Fibroblast of gingiva (primary cell): ENCODE measurements at places on chromosomes 3 and 15.

GRCh38 chr3:167731393-167731792 lies 3.3 kb downstream of the PDCD10 start:
- DNase-seq, result no peak

DNA sequence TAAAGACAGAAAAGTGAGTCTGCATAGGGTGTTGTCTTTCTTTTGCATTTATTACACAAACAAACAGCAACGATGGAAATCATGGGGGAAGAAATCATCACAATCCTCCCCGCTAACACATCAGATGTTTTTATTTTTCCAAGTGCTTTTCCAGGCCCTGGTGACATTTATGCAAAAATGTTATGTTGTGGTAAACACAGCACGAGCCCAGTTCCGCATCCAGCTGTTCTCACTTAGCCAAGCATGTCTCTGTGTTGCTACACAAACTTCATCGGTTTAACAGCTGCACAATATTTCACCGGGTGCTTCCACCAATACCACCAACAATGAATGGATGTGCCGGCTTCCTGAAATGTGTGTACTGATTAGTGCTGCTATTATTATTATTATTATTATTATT lies 53.7 kb upstream of the ABHD17C start:
- peak; percentile 88 for DNase-seq

GRCh38 chr3:50639055-50639494 lies 22.1 kb downstream of the MAPKAPK3 start:
- peak; percentile 44 for DNase-seq

GRCh38 chr15:44654858-44655257 lies 8.6 kb downstream of the SPG11 start:
- DNase-seq, result peak; percentile 93

DNA sequence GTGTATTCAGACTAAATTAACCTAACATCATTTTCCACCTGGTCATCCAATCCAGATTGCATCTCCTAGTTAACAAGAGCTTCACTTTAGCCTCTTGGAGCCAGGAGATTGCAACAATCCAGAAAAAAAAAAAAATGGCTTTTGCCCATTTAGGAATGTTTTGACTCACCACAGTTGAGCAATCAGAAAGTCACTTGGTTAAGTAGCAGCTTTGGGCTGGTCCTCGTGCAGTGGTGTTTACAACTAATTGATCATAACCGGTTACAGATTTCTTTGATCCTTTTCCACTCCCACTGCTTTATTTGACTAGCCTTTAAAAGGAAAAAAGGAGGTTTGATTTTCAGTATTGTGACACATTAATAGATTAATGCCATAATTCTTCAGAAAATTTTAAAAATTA lies 688.8 kb upstream of the CCDC54 start:
- DNase-seq, result peak; percentile 92

DNA sequence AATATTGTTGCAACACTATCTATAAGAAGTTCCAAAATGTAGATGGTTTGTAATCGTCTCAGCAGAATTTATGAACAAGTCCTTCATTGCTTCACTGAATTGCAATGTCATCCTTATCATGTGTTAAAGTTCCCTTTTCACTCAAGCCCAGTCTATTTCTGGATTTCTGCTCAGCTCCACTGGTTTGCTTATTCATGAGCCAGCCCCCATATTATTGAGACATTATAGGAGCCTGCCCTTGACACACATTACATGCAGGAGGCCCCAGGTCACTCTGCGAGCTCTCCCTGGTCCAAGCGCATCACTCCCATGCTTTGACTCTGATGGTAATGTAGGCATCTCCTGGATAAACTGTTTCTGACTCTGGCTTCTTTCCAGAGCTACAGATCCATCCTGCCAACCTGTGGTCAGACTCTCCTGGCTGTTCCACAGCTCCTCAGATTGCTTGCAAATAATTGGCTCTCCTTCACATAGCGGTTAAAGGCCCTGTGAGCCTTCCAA lies 56.9 kb downstream of the ABTB1 start:
- no peak for DNase-seq
